Type B pancreatic cell (in vitro differentiated cells): ENCODE measurements at places on chromosomes 1 and 21. TPM values are rescaled to one million over a fixed set of nuclear protein-coding genes. Genes with fewer than 3 reads are reported as not detected.

Gene FAM151A
- total RNA-seq: 0.39 and 5.8 TPM in 2 replicates

Gene POU3F1
- 0.69 and 2.8 TPM in 2 replicates for total RNA-seq

Gene CA14
- total RNA-seq: 0.43 and 42.9 TPM in 2 replicates

GRCh38 chr1:14149431-14149830 is 449.1 kb upstream of the KAZN start:
- DNase-seq: no peak

Gene PROK1
- 0.29 TPM in 2 replicates for total RNA-seq

Gene HSF2BP
- 1.1 and 1.3 TPM in 2 replicates for total RNA-seq

GRCh38 chr1:82405333-82405732 is 604.6 kb downstream of the ADGRL2 start:
- no peak for DNase-seq

- DNase-seq: no peak
Measured at GRCh38 chr1:19210772-19211549, 895 bp upstream of the UBR4 start.

Gene MLLT11
- 9.0 and 17.0 TPM in 2 replicates for total RNA-seq

GRCh38 chr1:208977638-208978256 is 605.8 kb upstream of the CAMK1G start:
- DNase-seq: no peak

DNA sequence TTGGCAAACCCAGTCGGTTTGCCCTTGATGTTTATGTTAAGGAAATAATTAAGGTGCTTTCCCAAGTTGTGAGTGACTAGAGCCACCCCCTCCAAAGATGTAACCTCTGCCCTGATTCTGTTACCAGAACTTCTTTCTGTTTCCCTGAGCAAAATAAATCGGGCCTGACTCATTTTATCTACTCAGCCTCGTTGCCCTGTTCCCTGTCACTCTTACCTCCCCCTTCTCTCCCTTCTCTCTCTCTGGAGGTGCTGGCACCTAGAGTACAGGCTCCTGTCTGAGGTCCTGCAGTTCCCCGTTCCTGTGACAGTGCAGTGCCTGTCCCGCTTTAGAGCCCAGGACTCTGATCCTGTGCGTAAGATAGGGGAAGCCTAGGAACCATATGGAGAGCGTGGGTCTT is 35.4 kb downstream of the CXADR start:
- DNase-seq: no peak
